NCI-H187 treated with DMSO at 0.1 percent for 48 hours (cell line): ENCODE measurements at places on chromosomes 7 and 10.

DNA sequence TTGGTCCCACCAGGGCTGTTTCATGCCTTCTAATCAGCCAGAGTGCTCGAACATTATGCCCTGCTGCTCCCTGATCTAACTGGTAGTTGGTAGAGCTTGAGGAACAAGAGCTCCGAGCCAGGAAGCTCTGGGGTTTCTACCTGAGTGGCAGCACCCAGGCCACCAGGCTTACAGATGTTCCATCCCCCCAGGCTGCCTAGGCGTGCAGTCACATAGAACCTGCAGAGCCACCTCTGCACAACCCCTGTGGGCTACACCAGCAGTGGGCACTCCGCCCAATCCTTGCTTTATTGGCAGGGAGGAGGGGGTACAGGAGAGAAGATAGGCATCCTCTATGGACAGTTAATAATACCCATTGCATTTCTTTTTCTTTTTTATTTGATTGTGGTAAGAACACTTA is 21.8 kb downstream of the MAP3K8 start:
- DNase-seq: no peak

DNA sequence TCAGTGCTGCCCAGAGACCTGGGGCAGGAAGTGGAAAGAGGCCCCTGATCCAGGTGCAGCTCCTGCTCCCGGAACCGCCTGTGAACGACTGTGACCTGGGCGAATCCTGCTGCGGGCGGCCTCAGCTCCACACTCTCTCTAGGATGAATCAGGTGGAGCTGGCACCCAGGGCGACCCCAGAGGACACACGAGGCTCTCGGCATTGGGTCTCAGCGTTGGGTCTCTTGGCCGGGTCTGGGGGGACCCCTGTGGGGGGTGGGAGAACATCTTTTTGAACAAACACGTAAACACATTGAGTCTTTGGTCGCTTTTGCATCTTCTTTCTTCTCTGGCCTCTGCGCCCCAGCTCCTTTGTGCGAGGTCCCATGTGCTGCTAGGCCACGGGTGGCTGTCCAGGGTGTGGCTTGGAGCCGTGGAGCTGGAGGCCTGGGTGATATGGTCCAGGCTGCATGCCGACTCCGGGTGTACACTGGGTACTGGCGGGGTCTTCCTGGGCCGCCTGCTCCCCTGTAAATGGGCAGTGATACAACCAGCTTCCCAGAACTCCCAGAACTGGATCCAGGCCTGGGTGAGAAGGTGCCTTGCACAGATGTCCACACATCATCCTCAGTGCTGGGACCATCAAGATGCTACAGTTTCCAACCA is 435.8 kb downstream of the DNAJB6 start:
- no peak for DNase-seq

DNA sequence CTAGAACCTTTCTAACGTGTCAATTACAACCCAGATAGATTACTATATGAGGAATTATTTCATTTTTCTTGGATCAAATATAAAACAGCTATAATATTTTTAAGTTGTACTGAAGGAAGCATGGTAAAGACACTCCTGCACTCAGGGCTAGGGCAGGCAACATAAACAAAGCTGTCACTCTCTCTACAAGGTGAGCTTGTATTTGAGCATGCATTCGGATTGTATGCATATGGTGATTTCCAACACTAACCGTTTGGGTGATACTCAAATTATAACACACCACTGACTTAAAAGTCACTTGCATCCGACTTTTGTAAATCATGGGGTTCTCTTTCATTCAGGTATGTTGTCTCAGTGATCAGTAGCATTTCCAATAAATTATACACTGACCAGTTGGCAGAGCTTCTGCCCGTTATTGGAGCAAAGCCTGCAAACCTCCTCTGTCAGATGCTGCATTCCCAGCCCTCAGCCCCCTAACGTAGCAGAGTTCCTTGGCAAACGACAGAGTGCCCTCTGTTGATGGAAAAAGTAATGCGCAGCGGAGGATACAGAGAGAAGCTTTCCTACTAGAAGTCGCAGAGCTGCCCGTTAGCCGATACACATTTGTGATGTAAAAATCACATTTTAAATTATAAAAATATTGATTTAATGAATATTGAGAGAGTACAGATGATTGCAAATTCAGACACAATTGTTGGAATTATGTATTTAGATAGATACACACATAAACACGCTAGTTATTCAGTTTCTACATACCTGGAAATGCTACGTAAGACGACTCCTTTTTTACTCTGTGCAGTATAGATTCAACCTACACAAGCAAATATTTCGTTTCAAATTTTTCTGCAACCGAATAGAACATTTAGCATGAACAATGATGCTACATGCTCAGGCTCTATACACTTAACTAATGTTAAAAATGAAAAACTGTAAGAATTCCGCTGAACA is 173.9 kb upstream of the SP4 start:
- peak; percentile 13 for DNase-seq

DNA sequence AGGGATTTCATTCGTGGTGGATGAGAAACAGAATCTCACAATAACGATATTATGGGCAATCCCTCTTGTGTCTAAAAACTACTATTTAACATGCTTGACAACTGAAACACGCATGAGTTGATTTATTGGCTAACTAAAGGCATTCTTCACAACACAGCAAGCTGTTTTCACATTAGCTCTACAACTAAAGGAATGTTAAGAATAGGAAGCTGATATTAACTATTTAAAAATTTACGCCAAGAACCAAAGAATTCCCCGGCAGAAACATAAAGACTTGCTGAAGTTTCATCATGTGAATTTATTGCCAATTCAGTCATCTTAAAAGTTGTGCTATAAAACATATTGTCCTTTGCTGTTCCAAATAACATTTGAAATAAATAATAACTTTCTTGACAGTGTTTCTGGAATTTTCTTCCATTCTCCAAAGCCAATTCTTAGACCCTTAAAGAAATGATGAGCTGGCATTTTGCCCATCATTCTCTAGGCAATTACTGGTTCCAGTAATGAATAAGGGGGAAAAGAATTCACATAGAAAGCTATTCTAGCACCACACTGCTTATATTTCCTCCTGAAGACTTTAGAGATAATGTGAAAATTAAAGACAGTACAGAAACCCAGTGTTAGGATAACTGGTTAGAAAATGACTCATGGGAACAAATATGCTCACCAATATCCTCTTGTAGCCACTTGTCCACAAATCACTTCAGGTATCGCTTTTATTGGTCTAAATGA is 233.1 kb downstream of the PARD3 start:
- no peak for DNase-seq

GRCh38 chr10:73220989-73221388 is 26.1 kb downstream of the DNAJC9 start:
- DNase-seq: no peak

- DNase-seq: no peak
Measured at GRCh38 chr7:50317221-50317678, 12.7 kb downstream of the IKZF1 start.

DNA sequence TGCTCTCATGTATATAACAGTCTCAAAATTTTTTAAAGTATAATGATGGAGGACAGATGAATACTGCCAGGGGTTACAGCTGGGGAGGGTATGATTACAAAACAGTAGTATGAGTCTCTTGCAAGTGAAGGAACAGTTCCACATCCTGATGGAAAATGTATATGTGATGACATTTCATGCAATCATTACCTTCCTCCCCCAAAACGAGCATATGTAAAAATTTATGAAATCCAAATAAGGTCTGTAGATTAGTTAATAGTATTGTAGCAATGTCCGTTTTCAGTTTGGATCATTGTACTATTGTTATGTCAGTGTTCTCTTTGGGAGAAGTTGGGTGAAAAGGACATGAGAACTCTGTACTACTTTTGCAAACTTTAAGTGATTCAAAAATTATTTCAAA is 38.0 kb downstream of the DRGX start:
- DNase-seq: no peak

DNA sequence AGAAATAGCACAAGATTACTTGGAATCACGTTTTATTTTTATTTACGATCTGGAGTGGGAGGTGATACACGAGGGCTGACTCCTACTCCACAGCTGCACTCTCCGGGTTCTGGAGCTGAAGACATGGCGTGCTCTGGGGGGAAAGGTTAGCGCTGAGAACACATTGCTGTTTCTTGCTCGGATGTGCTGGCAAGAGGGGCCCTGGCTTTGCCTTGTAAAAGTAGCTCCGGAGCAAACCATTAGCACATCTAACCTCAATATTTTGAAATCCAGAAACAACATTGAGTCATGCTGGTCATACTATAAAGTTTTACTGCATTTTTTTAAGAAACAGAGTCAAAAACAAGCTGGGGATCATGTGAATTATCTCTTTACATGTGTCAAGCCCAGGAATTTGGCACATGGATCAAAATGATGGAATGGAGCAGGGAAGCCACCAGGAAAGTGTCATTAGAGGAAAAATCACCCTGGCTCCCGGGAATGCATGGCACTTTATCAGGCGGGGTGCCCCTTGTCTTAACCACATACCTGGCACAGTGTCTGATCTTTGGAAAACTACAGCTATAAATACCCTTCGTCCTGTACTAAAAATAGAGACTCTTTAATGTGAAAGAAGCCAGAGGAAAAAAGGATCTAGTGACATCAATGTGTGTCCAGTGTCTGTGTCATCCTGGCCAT is 31.6 kb upstream of the LYZL1 start:
- no peak for DNase-seq

GRCh38 chr7:159229683-159230475 is 85.2 kb upstream of the VIPR2 start:
- no peak for DNase-seq

- DNase-seq: no peak
Measured at GRCh38 chr7:44716205-44716604, 32.4 kb upstream of the ZMIZ2 start.

DNA sequence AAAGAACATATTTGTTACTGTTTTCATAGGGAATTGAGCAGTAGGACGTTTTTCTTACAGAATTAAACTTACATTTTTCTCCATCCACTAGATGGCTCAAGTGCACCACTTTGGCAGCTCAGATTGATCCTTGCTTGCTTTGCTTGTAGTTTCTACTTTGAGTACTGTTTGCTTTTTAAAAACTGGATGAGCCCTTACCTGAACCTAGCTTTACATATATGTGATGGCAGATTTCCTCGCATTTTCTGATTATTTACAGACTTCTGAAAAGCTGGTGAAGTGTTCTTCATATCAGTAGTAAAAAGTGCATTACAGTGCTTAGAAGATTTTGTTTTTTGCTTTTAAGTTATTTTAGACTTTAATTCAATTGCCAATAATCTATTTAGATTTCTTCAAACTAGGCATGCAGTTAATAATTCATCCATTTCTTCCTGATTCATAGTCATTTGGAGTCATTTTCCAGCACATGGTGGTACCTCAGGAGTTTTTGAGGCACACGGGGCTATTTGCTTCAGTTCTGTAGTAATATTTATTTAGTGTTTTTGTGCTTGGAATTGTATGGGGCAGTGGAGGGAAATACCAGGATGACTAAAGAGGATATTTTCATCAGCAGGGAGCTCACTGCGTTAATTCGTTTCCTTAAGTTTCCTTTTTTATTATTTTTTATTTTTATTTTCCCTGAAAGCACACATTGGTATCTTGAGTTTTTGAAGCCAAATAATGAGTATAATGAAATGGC is 57.3 kb downstream of the MAPK8 start:
- DNase-seq: no peak
